ENCODE measurements at places on chromosomes 2 and 18.

DNA sequence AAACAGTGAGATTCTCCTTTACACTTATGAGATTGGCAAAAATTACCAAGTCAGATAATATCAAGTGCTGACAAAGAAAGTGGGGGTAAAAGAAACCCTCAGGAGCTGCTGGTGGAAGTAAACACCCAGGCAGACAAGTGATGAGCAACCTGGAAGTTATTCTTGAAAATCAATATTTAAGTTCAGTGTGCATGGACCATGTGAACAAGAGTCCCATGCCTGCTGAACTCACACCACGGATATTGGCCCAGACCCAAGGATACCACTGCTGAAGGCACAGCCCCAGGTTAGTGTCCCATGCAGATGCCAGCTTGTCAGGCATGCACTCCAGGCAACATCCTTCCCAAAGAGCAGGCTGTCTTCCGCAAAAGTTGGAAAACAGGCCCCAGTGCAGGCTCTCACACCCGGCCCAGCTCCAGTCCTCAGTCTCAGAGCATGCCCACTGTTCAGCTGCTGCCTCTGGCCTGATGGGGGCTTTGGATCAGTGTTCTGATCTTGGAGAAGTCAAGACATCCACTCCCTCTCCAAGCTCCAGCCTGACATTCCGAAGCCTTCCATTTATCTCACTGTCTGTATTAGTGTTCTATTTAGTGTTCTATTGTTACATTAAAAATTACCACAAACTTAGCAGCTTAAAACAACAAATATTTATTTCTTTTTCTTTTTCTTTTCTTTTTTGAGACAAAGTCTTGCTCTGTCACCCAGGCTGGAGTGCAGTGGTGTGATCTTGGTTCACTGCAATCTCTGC, 70.0 kb downstream of the HS1BP3 start:
- no peak for DNase-seq

- DNase-seq, result no peak
Measured at GRCh38 chr2:223647258-223647952, 45.2 kb upstream of the SCG2 start.

GRCh38 chr18:80070825-80071224, 36.6 kb downstream of the RBFA start:
- DNase-seq, result no peak

- no peak for DNase-seq
Measured at GRCh38 chr18:13834496-13835015, 10.6 kb downstream of the MC5R start.

GRCh38 chr2:147989809-147990403, 30.6 kb downstream of the ORC4 start:
- peak; percentile 42 for DNase-seq

- DNase-seq, result no peak
Measured at GRCh38 chr2:147501968-147502367, 342.9 kb upstream of the ACVR2A start.

DNA sequence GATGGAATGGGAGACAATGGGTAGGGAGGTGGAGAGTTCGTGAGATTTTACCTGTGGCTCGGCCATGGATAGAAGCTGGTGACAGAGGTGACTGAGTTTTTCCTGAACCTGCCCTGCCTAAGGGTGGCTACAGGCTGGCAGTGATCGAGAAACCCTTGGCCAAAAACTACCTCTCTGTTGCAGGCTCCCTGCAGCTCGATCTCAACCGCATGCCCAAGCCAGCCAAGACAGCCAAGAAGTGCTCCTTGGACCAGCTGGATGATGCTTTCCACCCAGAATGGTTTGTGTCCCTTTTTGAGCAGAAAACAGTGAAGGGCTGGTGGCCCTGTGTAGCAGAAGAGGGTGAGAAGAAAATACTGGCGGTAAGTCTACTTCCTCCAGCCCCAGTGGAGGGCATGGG, 225.5 kb downstream of the DYSF start:
- no peak for DNase-seq

GRCh38 chr18:35123811-35124210, 82.6 kb downstream of the MAPRE2 start:
- no peak for DNase-seq

DNA sequence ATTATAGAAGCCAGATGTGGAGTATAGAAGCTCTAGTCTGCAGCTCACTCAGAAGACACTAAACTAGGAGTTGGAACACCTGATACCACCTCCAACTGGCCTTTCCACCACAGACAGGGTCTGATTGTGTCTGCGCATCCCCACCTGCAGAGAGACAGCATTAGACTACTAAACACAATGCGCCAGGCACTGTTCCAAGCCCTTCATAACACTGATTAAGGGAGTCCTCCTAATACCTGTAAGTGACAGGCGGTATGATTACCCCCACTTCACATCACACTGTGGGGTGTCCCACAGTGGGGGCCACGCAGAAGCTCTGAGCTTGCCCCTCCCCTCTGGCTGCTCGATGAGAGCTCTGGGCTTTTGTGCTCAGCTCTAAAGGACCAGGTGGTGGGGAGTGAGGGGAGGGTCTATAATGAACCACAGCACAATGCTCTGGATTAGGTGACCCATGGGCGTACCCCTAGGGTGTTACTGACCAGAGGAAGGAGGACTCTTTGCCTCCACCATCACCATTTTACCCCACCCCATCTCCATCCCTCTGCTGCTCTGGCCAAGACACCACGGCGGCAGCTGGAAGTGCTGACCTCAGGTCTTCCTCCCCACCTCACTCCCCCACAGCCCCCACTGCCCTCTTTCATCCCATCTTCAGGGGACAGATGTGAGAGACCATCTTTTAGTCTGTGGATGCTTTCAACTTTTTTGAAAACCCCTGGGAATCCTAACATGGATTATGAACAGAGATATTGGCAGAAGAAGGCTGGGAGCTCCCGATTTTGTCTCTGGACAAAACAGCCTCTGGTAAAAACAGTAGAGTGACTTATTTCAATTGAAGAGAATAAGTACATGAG, 145.1 kb downstream of the GFPT1 start:
- DNase-seq, result no peak

DNA sequence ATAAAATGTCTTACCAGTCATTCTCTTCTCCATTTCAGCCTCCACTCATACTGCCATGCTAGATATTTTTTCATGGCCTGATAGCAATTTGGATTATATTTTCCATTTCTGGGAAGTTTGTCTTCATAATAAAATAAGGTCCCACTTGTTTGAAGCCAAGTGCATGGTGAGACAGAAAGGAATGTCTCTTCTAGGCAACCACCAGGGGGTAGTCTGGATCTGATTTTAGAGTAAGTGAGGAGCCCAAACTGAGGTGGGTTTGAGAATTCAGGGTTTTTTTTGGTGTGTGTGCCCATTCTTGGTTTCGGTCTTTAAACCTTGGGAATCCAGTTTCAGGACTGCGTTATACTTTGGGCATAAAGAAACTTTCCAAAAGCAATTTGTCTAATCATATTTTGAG, 315.5 kb downstream of the RPRM start:
- DNase-seq, result peak; percentile 35

DNA sequence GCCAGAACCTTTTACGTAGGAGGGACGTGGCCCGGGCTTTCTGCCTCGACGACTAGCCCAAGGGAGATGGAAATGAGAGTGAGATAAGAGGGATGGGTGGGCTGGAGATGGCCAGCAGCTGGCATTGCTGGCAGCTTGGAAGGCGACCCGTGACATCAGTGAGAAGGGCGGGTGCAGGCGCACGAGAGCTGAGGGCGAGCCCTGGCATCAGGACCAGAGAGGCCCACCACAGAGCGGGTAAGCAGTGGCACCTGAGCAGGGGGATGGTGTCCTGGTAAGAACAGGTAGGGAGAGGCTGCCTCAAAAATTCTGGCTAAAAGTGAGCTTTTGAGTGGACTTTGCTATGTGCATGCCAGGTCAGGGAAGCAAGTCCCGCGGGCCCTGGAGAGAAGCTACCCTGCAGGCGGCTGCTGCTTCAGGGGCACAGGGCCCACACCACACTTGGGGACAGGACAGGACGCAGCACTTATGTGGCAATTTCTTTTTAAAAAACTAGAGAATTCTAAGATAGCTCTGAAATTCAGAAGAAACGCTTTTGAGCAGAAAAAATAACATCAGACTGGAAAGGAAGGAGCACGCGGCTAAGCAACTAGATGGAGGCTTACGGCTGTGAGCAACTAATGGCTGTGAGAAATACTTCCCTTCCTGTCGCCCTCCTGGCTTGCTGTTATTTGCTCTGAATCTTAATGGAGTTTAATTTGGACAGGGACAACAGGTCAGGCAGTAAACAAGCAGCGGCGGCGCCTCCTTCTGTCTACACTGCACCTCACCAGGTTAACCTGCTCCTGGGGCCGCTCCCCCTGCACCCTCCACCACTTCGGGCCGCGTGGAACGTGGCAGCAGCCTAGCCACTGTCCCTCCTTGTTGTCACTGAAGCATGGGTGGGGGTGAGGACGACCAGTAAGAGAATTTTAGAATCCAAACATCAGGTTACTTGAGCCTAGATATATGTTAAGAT, 20.5 kb downstream of the THAP4 start:
- no peak for DNase-seq

DNA sequence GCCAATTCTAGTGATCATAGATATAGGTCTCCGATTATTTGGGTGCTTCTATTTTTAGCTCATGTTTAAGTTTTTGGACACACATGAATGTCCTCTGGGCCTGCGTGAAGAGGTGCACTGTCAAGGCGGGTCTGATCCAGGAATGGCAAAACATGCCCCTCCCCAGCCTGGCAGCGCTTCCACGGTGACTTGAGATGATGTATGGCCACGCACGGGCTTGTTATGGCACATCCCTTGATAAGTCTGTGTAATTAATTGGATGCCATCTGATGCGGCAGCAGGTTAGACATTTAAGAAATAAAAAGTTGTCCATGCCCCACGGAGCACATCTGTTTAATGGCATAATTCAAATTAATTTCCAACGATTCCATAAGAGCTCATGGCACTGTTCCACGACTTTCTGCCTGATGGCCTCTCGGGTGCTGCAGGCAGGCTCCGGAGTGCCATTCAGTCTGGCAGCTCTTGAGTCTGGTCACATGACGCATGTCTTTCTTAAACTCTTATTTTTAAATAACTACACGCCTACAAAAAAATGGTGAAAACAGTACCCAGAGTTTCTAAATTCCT, 151.4 kb downstream of the ACKR3 start:
- DNase-seq, result peak; percentile 80

GRCh38 chr2:181037922-181038321, 57.5 kb downstream of the UBE2E3 start:
- peak; percentile 77 for DNase-seq

- DNase-seq, result no peak
Measured at GRCh38 chr2:162490761-162491470, 147.0 kb downstream of the GCA start.

All from bronchial epithelial cell (primary cell).